ENCODE measurements at places on chromosomes 3 and 15.

DNA sequence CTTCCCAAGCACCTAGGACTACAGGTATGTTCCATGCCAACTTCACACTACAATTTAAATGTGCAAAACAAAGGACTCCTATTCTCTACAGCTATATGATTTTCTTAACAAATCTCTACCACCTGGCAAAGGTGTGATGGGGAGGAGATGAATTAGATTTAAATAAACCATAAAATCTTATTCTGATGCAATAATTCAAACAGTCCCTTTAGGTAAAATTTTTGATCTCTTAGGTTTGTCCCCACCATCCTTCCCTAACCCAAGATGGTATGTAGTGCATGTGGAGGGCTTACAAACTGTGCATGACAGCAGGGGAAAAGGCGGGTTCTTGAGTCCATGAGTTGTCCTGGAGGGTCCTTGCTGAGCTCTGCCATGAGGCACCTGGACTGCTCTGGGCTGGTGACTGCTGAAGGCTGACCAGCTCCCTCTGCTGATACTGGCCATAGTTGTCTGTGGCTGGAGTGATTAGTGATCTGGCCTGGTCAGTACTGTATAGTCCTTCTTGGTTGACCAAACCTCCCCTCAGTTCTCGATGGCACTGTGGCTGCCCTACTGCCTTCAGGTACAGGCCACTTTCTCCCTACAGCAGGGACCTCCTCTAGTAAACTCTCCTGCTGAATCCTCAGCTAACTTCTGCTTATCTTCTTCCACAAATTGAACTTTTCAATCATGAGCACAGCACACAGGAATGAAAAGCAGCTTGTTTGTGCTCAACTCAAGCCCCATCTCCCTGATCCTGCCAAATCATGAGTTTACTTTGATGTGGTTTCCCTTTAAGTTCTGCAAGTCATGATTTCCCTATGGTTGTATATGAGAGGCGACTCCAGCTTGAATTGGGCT lies 30.1 kb downstream of the CFAP161 start:
- DNase-seq: no peak

- no peak for DNase-seq
Observed at GRCh38 chr3:64037084-64037483, 13.8 kb upstream of the PSMD6 start.

DNA sequence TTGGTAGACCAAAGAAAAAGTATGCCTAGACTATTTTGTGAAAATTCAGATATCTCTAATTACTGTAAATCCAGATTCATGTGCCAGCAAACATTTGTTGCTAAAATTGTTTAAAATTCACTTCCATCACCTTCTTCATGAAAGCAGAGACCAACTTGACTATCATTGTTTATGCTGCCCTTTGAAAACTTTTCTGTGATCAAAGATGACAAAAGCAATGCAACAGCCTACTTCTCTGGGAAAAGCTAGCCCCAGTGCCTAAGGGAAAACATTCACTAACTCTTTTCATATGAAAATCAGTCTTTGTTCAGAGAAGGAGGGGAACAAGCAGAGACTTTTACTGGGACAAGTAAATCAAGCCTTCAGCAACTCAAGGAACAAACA lies 178.0 kb upstream of the P2RY1 start:
- no peak for DNase-seq

DNA sequence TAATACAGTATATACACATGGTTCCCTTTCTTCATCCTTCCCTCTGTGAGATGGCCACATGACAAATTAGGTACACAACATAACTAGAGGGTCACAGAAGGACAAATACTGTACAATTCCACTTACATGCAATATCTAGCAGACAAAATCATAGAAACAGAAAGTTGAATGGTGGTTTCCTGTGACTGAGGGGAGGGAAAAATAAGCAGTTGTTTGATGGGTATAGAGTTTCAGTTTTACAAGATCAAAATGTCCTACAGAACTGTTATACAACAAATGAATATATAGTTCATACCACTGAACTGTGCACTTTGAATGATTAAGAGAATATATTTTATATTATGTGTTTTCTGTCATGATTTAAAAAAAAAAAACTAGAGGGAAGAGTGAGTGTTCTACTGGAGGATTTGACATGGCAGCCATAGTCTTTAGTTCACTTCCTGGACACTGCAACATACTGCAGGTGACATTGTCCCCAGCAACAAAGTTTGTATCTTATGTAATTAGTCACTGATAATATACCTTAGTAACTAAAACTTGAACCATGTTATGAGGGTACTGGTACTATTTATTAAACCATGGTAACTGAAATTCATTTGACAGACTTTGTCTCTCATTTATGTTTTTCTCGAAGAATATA lies 37.2 kb downstream of the CCDC54 start:
- DNase-seq: no peak

- DNase-seq: no peak
Observed at GRCh38 chr3:111368056-111368455, 173.9 kb upstream of the CD96 start.

DNA sequence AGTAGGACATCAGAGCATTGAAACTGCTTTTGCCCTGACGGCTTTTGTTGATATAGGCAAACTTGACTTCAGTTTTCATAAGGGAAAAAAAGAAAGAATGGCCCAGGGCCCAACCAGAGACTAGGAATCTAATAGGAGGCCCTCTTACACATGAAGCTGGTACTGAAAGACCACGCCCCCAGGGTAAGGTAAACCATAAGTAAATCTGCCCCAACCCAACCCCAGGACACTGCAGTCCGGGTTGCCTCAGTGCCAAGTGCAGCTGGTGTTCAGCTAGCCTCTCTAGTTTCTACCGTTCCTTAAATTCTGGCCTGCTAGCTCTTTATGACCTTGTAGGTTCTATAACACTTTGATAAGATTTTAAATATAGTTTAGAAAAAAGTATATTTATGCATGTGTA lies 136.7 kb downstream of the AQP9 start:
- DNase-seq: no peak

DNA sequence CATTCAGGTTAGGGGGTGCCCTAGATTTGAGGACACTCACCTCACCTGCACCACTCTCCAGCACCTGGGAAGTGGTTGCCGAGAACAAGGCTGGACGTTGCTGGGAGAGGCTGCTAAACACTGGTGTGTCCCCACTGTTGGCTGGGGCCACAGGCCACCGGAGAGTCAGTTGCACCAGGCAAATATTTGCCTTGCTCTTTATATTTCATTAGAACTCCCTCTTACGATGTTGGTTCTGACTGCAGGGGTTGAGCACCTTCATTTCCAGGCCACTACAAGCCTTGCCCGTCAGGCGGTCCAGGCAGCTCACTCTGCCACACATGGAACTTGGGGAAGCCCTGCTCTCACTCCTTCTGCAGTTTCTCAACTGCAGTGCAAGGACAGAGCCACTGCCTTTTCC lies 30.7 kb downstream of the HCN4 start:
- DNase-seq: no peak

GRCh38 chr3:108055931-108056330 lies 34.9 kb downstream of the CD47 start:
- DNase-seq: no peak

- DNase-seq: peak; percentile 40
Observed at GRCh38 chr3:128794067-128794768, 68.2 kb downstream of the RAB7A start.

DNA sequence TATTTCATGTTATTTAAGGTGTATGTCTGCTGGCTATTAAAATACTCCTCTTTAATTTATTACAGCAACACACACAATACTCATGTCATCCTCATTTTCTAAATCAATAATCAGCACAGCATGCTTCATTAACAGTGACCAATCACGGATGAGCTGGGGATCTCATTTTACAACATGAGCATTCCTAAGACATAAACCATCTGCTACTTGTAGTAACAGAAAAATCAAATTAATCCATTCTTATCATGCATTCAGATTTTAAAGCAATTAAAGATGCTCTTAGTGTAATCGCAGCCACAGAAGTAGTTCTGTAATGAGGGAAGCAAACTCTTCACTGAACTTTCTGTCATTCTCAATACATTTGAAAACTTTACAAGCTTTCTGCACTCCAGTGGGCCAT lies 191.1 kb downstream of the TBC1D5 start:
- DNase-seq: no peak

DNA sequence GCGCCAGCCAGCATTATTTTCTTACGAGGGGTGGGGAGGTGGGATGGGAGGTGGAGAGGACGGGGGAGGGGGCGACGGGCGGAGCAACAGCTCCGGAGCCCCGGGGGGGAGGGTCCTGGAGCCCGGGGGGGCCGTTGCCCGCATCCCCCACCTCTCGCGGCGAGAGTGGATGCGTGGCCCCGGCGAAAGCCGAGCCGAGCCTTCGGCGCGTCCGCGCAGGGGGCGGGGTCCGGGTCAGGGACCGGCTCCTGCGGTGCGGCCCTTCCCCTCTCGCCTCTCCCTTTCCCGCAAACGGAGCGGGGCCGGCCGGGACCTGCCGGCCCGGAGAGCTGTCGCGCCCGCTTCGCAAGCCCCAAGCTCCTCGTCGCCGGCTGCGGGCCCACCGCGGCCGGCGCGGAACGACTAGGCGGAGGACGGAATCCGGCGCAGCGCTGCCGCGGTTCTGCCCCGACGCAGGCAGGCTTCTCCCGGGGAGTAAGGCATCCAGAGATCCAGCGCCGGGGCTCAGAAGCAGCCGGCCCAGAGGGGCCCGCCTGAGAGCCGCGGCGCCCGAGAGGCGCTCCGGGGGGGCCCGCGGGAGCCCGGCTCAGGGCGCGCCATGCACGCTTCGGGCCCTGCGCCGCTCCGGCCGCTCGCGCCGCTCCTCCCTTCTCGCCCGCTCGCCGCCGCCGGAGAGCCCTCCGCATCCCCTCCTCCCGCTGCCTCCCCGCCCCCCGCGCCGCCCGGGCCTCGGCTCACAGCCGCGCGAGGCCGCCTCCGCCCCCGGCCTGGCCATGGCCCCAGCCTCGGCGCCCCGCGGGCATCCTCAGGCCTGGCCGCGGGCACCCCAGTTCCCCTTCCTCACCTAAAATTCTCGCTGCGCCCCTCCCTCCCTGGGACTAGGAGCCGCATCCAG lies 459 bp upstream of the ADCY5 start:
- peak; percentile 17 for DNase-seq

DNA sequence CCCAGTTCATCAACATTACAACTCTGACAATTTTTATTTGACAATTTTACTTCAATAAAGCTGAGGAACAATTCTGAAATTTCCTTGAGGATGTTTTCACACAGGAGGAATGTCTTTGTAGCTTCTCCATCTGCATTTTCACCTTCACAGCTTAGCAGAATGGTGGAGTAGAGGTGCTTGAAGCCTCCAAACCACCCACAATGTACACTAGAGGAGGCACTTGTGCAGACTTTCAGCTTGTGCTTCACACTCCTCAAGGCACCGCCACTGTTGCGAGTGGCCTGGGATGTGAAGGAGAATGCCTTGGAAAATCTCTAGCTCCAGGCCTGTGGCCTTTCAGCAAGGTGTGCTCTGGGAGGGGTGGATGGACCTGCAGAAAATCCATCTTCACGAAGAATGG lies 181.9 kb downstream of the EPHB1 start:
- no peak for DNase-seq

GRCh38 chr3:38332201-38332600 lies 14.4 kb upstream of the XYLB start:
- no peak for DNase-seq

DNA sequence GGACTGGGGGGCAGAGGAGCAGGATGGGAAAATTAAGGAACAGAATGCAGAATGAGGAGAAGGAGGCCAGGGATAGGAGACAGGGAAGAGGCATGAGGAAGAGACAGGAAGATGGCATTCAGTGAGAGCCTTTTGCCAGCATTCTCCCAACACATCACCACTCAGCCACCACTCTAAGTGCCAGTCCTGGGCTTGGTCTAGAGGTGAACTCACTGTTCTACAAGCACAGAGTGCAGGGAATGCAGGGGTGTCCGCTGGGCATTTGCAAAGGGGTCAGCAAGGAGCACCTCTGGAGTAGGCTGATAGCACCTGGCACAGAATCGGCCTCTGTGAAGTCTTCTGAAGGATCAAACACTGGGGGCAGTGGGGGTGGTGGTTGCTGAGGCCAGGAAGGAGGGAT lies 14.6 kb upstream of the IGDCC3 start:
- no peak for DNase-seq

DNA sequence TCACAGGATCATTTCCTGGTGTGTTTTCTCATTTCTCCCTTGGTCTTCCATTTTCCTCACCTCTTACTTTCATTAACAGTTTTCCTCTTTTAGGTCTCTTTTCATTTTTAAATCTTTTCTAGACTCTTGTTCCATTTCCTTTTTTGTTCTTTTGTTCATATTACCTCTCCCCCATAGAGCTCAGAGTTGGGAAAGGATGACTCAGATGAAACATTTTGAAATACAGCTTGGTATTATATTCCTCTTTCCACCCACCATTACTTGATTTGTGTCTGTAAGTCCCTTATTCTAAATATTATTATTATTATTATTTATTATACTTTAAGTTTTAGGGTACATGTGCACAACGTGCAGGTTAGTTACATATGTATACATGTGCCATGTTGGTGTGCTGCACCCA lies 153.1 kb downstream of the VGLL3 start:
- DNase-seq: no peak

DNA sequence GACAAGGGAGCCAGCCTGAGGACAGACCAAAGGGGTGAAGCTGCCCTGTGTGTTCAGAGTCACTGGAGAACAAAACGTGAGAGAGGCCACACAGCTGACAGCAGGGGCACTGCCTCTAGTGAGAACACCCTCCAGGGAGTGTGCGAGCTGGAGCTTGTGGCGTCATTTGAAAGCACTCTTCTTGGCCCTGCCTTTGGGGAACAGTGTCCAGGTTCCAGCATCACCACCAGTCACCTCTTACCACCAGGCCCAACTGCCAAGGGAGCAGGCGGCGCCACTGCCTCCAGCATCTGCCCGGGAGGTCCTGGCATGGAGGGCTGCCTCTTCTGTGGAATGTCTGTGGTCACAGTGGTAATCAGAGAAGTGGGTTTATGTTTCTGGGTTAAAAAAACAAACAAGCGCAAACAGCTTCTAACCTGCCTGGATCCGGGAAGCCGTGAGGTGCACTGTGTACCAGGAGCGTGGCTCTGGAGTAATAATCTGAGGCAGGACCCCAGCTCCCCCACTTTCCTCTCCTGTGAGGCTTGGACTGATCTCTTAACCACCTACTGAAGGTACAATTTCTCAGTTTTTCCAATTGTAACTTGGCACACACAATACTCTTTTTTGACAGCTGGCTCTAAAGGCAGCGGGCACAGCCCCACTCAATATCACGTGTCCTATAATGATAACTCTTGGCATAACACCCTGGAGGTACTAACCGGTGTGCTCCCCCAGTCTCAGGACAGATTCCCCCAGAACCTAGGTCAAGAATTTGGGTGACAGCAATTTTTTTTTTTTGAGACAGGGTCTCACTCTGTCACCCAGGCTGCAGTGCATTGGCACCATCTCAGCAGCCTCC lies 32.2 kb upstream of the CDCP1 start:
- DNase-seq: no peak

DNA sequence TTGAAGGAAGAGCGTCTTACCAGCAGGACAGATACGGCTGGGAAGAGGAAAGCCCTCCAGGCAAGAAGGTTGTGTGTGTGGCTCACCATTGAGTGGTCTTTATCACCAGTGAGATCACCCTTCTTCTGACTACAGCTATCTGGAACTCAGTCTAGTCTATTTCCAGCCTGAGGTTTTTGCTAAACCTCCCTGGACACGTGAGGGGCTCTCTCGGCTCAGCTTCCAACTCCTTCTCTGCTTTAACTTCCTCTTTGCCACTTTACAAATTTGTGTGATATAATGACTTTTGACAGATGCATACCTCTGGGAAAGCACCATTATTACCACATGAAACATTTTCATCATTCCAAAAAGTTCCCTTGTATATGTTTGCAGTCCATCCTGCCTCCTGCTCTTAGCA lies 15.3 kb upstream of the ROPN1 start:
- DNase-seq: no peak

- no peak for DNase-seq
Observed at GRCh38 chr3:106913111-106913698, 464.0 kb upstream of the CCDC54 start.
